ENCODE measurements at places on chromosomes 1 and 21.

- no peak for DNase-seq
Measured at GRCh38 chr1:180287988-180288705, 58.1 kb downstream of the LHX4 start.

- no peak for DNase-seq
Measured at GRCh38 chr1:31127266-31127665, 61.7 kb upstream of the PUM1 start.

DNA sequence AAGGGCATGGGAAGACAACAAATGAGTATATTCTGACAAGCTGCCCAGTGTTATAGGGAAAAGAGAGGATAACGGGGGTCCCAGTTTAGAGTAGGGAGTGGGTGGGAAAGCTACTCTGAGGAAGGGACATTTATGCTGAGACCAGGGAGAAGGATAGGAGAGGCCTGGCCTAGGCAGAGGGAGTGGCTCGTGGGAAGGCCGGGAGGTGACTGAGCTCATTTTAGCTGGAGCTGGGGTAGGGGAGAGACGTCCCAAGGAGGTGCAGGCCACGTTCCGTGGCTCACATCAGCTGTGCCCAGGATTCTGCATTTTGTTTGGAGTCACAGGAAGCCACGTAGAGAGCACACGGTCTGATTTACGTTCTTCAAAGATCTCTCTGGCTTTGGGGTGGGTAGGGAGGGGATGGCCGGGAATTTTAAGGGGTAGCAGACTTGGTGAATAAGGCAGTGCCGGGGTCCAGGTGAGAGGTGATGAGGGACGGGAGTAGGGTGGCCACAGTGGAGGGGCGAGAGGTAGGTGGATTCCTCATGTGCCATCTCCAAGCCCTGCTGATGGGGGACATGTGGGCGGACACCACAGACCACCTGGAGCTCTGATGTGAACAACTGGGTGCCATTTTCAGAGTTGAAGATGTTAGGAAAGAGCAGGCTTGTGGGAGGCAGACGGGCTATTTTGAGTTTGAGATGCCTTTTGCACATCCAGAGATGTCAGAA lies 4.7 kb downstream of the TINAGL1 start:
- no peak for DNase-seq

DNA sequence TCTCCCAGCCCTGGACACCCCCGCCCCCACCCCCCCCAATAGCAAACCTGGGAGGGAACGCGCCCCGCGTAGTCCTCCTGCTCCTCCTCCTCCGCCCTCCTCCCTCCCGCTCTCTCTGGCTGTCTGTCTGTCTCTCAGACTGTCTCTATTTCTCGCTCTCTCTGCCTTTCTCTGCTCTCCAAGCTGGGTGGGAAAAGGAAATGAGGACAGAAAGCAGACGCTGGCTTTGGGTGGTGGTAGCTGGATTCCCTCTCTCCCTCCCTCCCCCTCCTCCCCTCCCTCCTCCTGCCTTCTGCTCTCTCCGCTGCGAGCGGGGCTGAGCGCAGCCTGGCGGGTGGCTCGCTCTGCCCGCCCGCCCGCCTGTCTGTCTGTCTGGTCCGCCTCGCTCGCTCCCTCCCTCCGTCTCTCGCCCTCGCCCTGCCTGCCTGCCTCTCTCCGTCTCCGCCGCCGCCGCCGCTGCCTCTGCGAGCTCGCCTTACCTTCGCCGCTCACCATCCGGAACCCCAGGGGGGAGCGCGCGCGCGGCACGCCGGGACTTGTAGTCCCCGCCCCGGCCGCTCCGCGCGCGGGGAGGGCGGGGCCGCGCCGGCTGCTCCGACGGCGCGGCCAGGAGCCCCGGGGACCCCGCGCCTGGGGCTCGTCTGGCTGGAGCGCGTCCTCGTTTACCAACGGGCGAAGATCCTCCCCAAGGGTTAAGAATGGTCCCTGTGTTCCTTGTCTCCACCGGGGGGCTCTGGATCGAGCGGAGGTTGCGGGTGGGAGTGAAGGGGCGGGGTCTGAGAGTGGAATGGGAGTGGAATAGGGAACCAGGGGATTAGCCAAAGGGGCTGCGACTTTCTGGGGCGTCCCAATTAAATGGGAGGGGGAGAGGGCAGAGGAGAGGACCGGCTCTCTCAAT lies at the start of gene AHDC1:
AHDC1 (minus strand) TSS at position 464 of the 898 bp plus-strand sequence. CDS start 52,029 bp downstream, outside the sequence.
- peak; percentile 38 for DNase-seq

GRCh38 chr1:102262994-102263393 lies 266.3 kb upstream of the OLFM3 start:
- no peak for DNase-seq

DNA sequence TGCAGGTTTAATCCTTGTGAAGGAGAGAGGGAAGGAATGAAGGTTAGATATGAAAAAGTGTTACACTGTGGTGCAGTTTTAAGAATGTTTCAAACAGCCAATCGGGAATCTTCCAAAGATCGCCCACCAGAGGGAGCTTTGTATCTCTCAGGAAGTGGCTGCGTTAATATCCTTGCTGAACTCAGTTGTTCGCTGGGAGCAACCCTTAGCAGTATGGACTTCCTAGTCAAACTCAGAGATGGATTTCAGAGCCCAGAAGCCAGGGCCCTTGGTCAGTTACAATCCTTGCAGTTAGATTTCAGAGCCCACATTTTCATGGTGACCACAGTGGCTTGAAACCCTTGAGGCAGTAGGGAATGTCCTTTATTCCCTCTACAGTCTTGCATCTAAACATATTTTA lies 136.2 kb downstream of the NTNG1 start:
- DNase-seq: no peak

DNA sequence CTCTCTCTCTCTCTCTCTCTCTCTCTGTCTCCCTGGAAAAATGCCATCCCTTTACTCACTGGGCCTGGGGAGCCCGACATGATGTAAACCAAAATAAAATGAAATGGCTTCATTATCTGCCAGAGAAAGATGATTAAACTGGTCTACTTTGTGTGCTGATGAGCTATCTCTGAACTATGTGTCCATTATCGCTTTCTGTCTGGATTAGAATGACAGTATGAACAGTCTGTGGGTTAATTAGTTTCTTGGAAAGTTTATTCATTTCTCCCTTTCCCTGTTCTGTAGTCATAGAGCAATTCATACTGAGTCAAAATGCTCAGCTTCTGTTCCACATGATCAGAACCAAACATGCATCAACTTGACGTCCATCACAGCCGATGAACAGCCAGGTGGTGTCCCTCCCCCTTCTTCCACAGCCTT lies 72.4 kb upstream of the KCND3 start:
- no peak for DNase-seq

DNA sequence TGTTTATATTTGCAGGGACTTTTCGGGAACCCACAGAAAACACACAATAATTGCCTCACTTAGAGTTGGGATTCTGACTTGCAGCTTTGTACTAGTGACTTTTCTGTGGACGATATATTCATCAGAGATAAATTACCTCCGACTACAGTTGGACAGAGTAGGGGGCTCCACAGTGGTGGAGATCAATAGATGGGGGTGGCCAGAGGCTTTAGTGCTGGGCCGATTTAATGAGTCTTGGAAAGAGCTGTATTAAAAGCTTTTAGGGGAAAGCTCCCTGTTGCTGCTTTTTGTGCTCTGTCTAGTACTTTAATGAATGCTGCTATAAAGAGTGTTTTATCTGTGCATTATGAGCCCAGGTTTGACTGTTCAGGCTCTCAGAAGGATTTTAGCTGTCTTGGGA lies 359.2 kb upstream of the DPYD start:
- no peak for DNase-seq

DNA sequence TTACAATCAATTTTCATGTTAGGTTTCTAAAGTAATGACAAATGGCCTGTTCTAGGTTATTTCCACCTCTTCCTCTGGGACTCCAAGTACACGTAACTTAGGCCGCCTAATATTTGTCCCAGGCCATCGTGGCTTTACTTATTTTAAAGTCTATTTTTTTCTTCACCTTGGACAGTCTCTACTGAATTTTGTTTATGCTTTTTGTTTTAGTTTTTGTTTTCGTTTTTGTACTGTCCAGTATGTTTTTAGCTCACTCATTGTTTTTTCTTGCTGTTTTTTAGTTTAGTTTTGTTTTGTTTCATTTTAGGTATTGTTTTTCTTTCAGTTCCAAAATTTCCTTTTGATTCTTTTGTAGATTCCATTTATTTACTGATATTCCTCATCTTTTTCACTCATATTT lies 187.7 kb upstream of the RNPC3 start:
- DNase-seq: no peak

- DNase-seq: no peak
Measured at GRCh38 chr1:59368008-59368670, 71.2 kb downstream of the FGGY start.

GRCh38 chr1:214977110-214977509 lies 105.4 kb upstream of the KCNK2 start:
- DNase-seq: no peak

- DNase-seq: no peak
Measured at GRCh38 chr1:37714226-37714625, 21.9 kb downstream of the CDCA8 start.

DNA sequence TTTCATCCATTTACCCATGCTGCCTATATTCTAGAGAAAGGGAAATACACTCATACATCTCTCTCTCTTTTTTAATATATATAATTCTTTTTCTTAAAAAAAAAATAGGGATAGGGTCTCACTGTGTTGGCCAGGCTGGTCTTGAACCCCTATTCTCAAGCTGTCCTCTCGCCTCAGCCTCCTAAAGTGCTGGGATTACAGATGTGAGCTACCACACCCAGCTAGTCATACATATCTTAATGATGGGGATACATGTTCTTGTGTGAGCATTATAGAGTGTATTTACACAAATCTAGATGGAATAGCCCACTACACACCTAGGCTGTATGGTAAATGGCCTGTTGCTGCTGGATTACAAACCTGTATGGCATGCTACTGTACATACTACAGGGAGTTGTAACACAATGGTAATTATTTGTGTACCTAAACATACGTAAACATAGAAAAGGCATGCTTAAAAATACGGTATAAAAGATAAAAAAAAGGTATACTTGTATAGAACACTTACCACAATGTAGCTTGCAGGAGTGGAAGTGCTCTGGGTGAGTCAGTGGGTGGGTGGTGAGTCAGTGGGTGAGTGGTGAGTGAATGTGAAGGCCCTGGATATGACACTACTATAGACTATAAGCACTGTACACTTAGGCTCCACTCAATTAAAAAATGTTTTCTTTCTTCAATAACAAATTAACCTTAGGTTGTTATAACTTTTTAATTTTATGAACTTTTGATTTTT lies 72.9 kb downstream of the IVNS1ABP start:
- DNase-seq: no peak

DNA sequence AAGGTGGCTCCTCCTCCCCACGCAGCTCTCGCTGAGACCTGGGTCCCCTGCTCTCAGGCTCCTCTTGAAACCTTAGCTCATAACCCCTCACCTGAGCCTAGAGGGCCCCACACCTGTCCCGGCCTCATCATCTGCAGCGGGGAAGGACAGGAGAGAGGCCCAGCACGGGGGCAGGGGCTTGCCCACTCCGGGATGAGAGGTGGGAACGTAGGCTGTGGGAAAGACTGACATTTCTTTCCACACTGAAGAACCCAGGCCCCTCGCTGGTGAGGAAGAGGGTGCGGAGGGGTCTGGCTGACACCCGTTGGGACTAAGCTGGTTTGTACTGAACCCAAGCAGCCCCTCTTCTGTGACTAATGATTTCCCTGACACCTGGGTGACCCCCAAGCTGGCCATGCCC lies 14.0 kb upstream of the NES start:
- DNase-seq: no peak

DNA sequence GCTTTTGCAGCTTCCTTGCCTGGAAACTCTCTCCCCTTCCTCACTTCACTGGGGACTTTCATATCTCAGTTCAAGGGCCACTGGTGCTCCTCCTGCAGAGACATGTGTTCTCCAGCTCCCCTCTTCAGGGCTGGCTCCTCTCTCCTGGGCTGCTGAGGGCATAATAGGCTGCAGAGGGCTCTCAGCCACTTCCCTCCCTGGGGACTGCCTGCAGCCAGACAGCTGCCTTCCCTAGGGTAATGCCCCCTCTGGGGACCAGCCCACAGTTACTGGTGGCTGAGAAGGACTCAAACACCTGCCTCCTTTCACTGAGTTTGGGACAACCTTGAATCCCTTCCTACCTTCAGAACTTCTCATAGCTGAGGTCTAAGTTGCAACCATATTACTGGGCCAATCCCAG lies 104.8 kb upstream of the POU3F1 start:
- DNase-seq: no peak

GRCh38 chr1:32963746-32964460 lies 706 bp downstream of the RNF19B start:
- DNase-seq: no peak

DNA sequence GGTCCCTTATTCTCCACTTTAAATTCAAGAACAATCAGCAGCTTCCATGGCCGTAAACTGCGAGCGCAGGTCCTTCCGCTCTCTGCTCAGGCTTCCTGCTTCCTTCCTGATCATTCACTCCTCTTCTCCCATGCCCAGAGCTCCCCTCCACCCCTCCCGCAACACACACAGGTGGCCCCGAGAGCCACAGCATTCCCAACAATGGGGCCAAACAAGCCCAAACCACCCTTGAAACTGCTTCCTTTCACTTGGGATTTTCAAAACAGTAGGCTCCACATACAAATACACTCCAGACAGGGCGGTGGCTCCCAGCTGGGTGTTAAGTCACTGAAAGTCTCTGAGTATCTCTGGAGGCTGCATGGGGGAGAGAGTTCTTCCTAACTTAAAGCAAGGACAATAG lies 11.4 kb downstream of the FAM89A start:
- DNase-seq: no peak

- no peak for DNase-seq
Measured at GRCh38 chr1:234262007-234262753, 111.1 kb upstream of the COA6 start.

Measured in NCI-H1417 treated with DMSO at 0.1 percent for 48 hours (cell line).